ENCODE measurements at places on chromosomes 4 and X.
A peak's percentile ranks its signal among the peaks of the same experiment; 100 is the strongest.

DNA sequence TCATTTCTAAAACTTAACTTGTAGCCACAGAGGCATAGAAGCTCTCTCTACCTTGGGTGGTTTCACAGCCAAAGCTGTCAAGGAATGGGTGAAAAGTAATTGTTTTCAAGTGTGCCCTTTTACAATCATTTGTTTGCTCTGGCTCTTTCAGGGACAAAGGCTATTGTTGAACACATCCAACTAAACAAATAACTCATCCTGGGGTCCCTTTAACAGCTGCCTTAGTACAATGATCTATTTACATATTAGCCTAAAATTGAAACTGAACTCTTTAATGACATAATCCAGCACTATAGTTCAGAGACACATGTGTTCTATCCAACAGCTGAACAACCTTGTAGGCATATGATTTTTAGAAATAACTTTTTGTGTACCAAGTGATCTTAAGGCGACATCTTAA lies 3.7 kb downstream of the HHIP start:
- no peak for DNase-seq

DNA sequence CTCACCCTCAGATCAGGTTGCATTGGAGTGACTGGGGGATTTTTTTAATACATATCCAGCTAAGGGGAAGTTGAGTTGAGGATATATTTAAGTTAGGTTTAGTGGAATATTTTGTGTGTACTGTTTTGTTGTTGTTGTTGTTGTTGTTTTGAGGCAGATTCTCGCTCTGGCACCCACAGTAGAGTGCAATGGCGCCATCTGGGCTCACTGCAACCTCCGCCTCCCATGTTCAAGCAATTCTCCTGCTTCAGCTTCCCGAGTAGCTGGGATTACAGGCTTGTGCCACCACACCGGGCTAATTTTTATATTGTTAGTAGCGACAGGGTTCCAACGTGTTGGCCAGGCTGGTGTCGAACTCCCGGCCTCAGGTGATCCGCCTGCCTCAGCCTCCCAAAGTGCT lies 38.6 kb upstream of the ATP6AP2 start:
- DNase-seq, result peak; percentile 70

GRCh38 chr4:148052448-148052847 lies 320.6 kb downstream of the ARHGAP10 start:
- no peak for DNase-seq

GRCh38 chr4:150308824-150309472 lies 230.7 kb downstream of the DCLK2 start:
- no peak for DNase-seq
